ENCODE measurements at places on chromosomes 11 and 22. TPM values are rescaled to one million over a fixed set of nuclear protein-coding genes. Genes with fewer than 3 reads are reported as not detected.

Gene MS4A4A
- total RNA-seq: 2.3 TPM

DNA sequence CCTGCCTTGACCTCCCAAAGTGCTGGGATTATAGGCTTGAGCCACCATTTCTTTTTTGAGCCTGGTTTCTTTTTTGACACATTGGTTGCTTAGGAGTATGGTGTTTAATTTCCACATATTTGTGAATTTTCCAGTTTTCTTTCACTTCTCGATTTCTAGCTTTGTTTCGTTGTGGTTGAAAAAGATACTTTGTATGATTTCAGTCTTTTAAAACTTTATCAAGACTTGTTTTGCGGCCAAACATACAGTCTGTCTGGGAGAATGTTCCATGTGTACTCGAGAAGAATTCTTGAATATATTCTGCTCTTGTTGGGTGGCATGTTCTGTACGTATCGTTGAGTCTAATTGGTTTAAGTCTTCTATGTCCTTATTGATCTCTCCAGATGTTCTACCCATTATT is 20.8 kb downstream of the SHANK3 start:
- H3K4me1 ChIP-seq: peaks cover 22% of the 10 kb centered on the region
- H3K36me3 ChIP-seq: no peaks in the 10 kb centered on the region
- DNase-seq: no peak
- no peaks in the 10 kb centered on the region for H3K27me3 ChIP-seq

DNA sequence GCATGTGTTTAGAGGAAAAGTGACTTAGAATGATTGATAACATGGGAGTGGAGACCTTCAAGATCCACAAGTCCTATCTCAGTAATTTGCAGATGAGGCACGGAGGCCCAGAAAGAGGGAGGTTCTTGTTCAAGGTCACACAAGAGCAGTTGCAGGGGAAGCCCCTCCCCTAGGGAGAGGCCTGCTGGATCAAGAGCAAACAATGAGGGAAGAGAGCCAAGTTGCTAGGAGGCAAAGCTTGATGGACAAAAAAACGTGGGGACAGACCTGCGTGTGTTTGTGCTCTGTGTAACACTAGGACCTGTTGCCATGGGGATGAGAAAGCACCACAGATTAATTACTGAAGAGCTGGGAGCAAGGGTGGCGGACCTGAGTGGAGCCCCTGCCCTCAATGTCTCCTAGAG is 6.4 kb upstream of the MFRP start:
- H3K4me3 ChIP-seq: no peak overlapping the region
- H3K27ac ChIP-seq: peak overlapping the region; percentile 59
- DNase-seq: no peak
- peaks cover 3% of the 10 kb centered on the region for H3K36me3 ChIP-seq

DNA sequence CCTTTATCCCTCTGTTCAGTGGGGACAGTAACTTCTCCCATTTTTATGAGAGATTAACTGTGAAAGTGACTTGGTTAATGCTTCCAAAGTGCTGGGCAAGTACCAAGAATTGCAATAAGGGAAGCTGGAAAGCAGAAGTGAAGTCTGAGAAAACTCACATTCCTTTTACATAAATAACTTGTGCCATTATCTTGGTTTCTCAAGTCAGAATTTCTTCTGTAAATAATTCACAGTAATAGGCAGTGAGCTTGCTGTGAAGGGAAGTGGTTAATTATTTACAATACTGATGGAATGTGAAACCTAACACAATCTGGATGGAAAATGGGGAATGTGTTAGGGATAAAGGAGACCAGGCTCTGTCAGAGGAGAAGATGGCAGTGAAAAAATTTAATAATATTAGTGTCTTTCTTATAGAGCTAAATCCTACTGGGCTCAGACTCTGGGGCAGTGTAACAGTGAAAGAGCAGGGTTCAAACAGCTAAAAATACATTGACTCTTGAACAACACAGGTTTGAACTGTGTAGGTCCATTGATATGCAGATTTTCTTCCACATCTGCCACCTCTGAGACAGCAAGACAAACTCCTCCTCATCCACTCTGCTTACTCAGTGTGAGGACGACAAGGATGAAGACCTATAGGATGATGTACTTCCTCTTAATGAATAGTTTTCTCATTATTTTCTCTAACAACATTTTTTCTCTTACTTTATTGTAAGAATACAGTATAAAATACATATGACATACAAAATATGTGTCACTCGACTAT is 251.5 kb upstream of the ISX start:
- no peak overlapping the region for H3K27ac ChIP-seq
- H3K4me1 ChIP-seq: no peaks in the 10 kb centered on the region
- no peak for DNase-seq
- H3K36me3 ChIP-seq: no peaks in the 10 kb centered on the region
- H3K4me3 ChIP-seq: no peak overlapping the region

- DNase-seq: no peak
- no peaks in the 10 kb centered on the region for H3K27me3 ChIP-seq
- H3K36me3 ChIP-seq: no peaks in the 10 kb centered on the region
- no peak overlapping the region for H3K27ac ChIP-seq
- H3K4me1 ChIP-seq: no peaks in the 10 kb centered on the region
These were observed 662.5 kb downstream of the LUZP2 start for GRCh38 chr11:25159341-25159740.

GRCh38 chr11:114027391-114027790 is 32.1 kb upstream of the ZBTB16 start:
- no peak for DNase-seq
- no peaks in the 10 kb centered on the region for H3K36me3 ChIP-seq
- no peak overlapping the region for H3K27ac ChIP-seq

DNA sequence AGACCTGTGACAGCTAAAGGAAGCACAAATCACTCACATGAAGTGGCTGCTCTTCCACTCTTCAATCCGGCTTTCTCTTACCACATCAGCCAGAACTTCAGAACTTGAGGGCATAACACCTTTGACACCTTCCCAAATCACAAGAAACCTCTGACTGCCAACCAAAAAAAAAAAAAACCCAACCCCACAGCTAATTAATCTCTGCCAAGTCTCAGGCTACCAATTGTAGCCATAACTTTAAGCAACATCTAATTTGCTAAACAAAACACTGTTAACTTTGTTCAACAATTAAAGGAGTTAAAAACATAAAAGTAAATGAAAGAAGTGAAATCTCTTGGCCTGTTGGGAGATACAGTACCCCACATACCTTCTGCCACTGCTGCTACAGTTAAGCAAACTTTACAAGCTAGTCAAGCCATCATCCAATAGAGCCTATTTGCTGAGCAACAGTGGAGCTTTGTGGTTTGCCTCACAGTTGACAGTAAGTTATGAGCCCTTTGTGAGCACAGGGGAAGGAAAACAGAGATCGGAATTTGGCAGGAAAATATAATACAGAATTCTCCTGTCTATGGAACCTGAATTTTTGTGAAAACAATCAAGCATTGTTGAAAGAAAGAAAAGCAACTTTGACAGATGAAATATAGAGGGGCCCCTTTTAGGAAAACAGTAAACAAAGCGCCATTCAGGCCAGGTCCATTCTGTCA is at the start of gene SOX6:
Gene SOX6 (minus strand): TSS at position 490 of the 704 bp plus-strand sequence. CDS start 15,298 bp downstream, outside the sequence.
- no peaks in the 10 kb centered on the region for H3K36me3 ChIP-seq
- H3K4me3 ChIP-seq: peak within 1 kb of the TSS; percentile 6
- DNase-seq: no peak

GRCh38 chr11:123543797-123544196 is 110.6 kb downstream of the SCN3B start:
- DNase-seq: no peak
- no peaks in the 10 kb centered on the region for H3K27me3 ChIP-seq
- H3K4me3 ChIP-seq: no peak overlapping the region
- H3K36me3 ChIP-seq: no peaks in the 10 kb centered on the region

DNA sequence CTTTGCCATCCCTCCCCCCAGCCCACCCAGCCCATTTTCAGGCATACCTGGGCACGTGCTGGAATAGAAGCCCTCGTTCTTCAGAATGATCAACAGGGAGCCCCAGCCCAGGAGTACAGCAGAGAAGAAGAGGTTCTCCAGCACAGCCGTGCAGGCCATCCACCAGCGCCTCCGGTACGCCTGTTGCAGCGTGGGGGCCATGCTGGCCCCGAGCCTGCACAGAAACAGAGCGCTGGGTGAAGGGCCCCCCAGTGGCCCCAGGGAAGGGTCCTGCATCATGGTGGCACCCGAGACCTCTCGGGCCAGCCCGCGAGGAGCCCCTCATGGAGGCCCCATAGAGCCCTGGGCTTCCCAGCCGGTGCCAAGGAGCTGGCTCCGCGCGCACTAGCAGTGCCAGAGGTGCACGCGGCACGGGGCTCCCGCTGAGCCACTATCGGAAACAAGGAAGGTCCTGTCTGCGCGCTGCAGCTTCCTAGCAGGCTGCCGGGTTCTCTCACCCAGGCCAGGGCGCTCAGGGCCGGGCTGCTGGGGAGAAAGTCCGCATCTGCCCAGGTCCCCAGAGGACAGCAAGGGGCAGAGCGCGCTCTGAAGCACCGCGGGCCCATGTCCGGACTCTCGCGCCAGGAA is 1.5 kb downstream of the SLC43A1 start:
- no peaks in the 10 kb centered on the region for H3K36me3 ChIP-seq
- H3K4me3 ChIP-seq: peak overlapping the region; percentile 76
- peak; percentile 56 for DNase-seq
- peaks cover 21% of the 10 kb centered on the region for H3K4me1 ChIP-seq
- H3K27me3 ChIP-seq: no peaks in the 10 kb centered on the region

- H3K4me1 ChIP-seq: peaks cover 3% of the 10 kb centered on the region
- no peak for DNase-seq
- no peaks in the 10 kb centered on the region for H3K27me3 ChIP-seq
- no peaks in the 10 kb centered on the region for H3K36me3 ChIP-seq
These were observed 39.2 kb downstream of the TMEM135 start for GRCh38 chr11:87076874-87077429.

Gene APOA5
- not detected for total RNA-seq
